ENCODE measurements at places on chromosomes 13 and 19. TPM values are rescaled to one million over a fixed set of nuclear protein-coding genes. Genes with fewer than 3 reads are reported as not detected.

DNA sequence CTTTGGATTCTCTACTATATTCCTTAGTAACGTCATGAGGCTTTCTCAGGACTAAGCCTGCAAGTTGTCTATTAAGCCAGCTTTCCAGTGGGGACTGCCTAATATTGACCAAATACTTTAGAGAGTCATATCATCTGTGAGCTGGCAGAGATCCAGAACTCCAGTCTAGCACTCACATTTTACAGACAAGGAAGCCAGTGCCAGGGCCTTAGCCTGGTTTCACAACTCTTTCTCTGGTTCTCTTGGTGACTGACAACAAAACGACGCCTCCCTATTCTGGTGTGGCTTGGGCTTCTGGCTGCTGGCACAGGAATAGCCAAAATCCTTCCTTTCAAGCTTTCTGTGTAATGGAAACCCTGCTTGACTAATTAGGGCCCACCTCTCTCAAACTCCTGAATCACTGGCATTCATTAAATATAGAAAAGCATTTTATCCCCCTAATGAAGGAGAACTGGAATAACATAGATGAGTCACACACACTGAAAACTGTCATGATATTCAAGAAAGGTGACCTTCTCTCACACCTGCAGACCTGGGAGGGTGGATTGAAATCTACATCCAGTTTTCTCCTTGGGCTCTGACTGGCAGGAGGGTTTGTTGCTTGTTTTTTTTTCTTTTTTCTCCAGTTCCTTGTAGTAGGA lies 75.2 kb upstream of the UBL3 start:
- H3K27me3 ChIP-seq, result no peaks in the 10 kb centered on the region
- H3K4me1 ChIP-seq, result peaks cover 42% of the 10 kb centered on the region
- peak overlapping the region; percentile 99 for H3K27ac ChIP-seq
- no peaks in the 10 kb centered on the region for H3K36me3 ChIP-seq
- DNase-seq, result peak; percentile 81
- no peak overlapping the region for H3K4me3 ChIP-seq

GRCh38 chr13:70729369-70729768 lies 621.1 kb upstream of the KLHL1 start:
- H3K27me3 ChIP-seq, result no peaks in the 10 kb centered on the region
- H3K36me3 ChIP-seq, result no peaks in the 10 kb centered on the region
- DNase-seq, result no peak

DNA sequence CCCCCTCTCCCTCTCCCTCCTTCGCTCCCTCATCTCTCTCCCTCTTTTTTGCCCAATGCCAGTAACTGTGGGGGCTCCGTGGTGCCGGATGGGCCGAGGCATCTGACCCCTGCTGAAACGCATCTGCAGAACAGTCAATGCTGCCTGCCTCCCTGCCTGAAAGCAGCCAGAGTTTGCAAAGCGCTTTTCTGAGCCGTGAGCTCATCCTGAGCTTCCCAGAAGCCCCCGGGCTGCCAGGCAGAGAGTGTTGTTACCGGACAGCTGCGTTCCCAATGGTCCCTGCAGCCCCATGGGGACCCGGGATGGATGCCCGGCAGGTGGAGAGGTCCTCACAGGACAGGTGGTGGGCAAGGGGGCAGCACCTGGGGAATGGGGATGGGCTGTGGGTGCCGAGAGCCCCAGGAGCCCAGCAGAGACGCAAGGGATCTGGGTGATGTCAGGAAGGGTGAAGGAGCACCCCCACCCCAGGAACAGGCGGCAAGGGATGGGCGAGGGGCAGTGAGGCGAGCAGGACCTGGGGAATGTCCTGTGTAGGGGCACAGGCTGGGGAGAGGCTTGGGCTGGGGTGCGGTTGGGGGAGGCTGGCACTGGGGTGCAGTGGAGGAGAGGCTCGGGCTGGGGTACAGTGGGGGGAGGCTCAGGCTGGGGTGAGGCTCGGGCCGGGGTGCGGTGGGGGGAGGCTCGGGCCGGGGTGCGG lies 33.0 kb downstream of the GPX4 start:
- no peaks in the 10 kb centered on the region for H3K36me3 ChIP-seq
- no peaks in the 10 kb centered on the region for H3K27me3 ChIP-seq
- peak overlapping the region; percentile 68 for H3K27ac ChIP-seq

DNA sequence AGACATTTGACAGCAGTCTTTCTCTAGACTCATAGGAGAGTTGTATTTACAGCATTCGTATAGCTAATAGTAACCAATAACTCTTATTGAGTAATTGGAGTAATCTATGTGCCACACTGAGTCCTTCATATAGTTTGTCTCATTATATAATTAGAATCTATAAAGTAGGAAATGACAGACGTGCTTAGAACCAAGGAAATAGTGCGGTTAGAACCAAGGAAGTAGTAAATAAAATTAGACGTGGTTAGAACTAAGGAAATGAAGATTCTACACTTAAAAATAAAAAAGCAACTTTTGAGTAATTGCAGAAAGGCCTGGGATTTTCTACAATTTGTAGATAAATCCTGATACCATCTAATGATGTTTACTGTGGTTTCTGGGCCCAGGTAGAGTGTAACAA lies 107.8 kb upstream of the TNFSF11 start:
- no peaks in the 10 kb centered on the region for H3K36me3 ChIP-seq
- no peak overlapping the region for H3K4me3 ChIP-seq
- DNase-seq, result no peak
- no peaks in the 10 kb centered on the region for H3K4me1 ChIP-seq

DNA sequence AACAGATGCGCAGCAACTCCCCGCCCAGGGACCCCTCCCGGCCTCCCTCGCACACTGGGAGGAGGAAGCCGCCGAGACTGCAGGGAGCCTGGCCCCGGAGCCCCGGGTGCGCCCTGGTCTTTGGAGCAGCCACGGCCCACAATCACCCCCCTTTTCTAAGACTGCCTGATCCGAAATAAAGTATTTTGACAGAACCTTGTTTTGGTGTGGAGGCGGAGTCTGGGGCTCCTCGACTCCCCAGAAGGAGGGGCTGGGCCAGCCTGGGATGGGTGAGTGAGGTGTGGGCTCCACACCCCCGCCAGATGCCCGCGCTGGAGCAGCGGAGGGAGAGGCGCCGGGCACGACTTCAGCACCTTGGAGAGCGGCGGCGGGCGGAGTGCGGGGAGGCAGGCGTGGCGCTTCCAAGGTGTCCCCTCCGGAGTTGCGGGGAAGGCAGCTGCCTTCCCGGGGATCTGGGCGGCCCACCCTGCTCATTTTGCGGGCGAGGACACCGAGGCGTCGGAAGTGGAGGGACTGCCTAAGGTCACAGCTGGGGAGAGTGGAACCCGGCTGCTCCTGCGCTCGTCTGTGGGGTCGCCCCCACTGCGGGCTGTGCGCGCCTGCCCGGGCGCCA lies 9.4 kb downstream of the SIRT6 start:
- no peak overlapping the region for H3K4me3 ChIP-seq
- H3K36me3 ChIP-seq, result no peaks in the 10 kb centered on the region
- H3K27me3 ChIP-seq, result no peaks in the 10 kb centered on the region
- peak; percentile 34 for DNase-seq

GRCh38 chr19:3007975-3008374 lies 21.1 kb downstream of the TLE2 start:
- peaks cover 41% of the 10 kb centered on the region for H3K36me3 ChIP-seq
- no peak overlapping the region for H3K4me3 ChIP-seq
- H3K4me1 ChIP-seq, result peaks cover 7% of the 10 kb centered on the region
- DNase-seq, result peak; percentile 14

- DNase-seq, result no peak
- no peaks in the 10 kb centered on the region for H3K36me3 ChIP-seq
- no peak overlapping the region for H3K27ac ChIP-seq
- H3K27me3 ChIP-seq, result no peaks in the 10 kb centered on the region
Measured at GRCh38 chr13:63304497-63304896, 1888.8 kb upstream of the PCDH20 start.

Gene ZNF763
- 14.4 TPM for total RNA-seq

Gene CYP4F2
- total RNA-seq, result not detected

Gene ZNF433
- total RNA-seq, result 11.2 TPM

Gene PRSS57
- not detected for total RNA-seq
